Epithelial cell of proximal tubule (primary cell): ENCODE measurements at places on chromosomes 6 and 20.

- DNase-seq = no peak
Measured at GRCh38 chr20:38034961-38035360, 1.4 kb downstream of the RPRD1B start.

DNA sequence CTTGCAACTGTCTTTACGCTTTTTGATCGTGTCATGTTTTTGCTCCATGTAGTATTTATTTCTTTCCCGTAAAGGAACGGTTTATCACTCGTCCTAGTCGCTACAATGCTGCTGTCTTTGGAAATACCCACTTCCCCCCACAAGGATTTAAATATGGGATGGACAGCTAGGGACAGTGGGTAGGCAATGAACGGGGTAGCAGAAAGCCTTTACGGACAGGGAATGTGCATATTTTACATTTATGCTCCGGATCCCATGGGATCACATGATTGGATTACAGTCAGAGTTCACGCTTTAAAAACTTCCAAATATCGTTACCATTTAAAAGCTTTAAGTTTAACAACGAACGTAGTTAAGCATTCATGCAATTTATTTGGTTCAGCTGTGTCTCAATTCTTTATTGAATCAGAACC lies 1.2 kb downstream of the HIVEP1 start:
- DNase-seq = no peak

DNA sequence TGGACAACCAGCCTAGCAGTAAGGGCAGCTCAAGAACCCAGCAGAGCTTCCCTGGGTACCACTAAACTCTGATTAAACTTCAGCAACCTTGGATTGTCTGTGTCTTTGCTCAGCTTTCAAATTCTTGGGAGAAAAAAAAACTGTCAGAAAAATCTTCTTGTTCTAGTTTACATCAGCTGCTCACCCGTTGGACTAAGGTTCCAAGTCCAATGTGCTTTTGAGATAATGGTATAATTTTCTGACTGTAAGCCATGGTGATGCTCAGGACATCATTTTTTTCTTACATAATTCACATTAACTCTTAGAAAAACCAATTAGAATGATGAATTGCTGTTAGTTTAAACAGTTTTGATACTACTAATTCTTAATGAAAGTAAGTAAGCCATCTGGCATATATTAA lies 145.8 kb downstream of the COL9A1 start:
- no peak for DNase-seq

- DNase-seq = no peak
Measured at GRCh38 chr6:128560966-128561365, 40.6 kb upstream of the PTPRK start.

- DNase-seq = no peak
Measured at GRCh38 chr6:56795466-56796195, 152.9 kb upstream of the DST start.

GRCh38 chr20:64176551-64176950 lies 12.3 kb downstream of the MYT1 start:
- DNase-seq = no peak

DNA sequence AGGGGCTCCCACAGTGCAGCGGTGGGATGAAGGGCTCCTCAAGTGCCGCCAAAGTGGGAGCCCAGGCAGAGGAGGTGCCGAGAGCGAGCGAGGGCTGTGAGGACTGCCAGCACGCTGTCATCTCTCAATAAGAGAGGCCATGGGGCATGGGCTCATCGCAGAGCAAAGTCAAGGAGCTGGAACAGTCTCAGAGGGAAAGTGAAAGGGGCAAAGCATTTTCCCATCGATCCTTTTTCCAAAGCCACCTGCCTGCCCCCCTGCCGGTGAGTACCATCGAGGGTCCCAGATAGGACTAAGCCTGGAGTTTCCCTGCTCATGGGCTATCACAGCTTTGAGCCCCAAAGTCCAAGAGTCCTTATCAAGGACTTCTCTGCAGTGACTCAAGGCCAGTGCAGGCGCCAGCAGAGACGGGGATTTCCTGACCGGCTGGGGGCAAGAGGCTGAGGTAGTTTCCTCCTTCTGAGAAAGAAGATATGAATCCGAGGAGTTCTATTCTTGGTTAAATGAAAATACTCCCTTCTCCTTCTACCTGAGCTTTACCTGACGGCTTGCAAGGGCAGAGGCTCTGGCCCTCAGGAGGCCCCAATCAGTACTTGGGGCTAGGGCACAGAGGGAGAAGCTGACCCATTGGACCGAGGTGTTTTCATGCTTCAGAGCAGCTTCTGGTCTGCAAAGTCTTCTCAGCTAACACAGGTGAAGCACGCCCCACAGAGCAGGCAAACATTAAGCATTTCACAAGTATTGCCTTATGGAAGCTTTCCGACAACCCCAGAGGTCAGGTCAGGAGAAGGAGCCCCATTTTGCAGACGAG lies 22.6 kb downstream of the ETV7 start:
- peak; percentile 30 for DNase-seq

DNA sequence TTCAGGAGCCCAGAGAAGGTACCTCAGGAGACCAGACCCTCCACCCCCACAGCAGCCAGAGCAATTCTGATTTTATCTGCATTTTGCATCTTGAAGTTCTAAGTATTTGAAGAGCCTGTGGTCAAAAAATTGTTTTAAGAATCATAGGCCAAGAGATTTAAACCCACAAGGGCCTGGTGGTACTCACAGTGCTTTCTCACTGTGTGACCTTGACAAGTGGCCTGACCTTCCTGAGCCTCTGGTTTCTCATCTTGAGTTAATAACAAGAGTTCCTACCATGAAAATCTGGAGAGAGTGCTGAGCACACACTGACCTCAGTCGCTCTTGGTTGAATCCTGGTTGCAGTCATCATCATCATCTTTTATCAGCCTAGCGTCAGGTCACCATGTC lies 45.4 kb upstream of the ID1 start:
- DNase-seq = no peak

DNA sequence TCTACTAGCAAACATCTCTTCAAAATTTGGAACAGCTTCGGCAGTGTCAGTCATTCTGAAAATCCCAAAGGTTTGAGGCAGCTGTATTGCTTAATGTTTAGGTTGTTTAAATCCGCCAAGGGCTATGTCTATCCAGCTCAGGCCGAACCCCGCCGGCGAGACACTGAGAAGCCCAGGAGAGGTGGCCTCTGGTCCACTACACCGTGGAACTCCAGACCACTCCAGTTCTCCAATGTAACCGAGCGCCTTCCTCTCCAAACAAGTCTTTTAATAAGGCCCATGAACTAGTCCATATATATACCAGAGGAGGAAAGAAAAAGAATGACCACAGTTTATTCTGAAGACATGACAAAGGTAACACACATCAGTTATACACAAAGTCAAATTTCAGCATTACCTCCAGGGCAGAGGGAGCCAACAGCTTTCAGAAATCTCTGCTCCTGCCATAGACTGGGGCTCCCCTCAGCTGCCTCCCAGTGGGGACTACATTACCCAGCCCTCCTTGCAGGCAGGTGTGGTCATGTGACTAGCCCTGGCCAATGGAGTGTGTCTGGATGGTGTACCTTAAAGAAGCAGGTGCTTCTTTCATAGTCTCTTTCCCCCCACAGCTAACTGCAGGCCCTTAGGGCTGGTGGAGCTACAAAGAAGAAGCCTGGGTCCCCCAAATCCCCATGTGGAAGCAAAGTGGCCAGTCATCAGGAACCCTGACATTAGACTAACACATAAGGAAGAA lies at the start of gene RAMACL:
RAMACL (minus strand) TSS at position 255 of the 733 bp plus-strand sequence; CDS start at position 54, 201 bp downstream.
- DNase-seq = no peak

GRCh38 chr6:5006222-5006621 lies 2.4 kb upstream of the RPP40 start:
- DNase-seq = no peak

DNA sequence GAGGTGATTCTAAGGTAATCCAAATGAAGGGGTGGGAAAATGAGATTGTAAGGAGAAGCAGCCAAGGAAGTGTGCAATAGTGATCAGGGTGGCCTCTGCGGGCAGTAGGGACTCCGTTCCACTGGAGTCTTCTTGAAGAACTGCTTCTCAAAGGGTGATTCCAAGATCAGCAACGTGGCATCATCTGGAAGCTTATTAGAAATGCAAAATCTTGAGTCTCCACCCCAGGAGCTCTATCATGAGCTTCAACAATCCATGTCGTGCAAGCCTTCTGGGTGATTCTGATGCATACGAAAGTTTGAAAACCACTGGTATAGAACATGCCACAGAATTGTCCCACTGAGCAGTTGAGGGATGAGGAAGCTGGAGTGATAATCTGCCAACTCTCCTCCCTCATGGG lies 31.4 kb downstream of the SCP2D1 start:
- no peak for DNase-seq

DNA sequence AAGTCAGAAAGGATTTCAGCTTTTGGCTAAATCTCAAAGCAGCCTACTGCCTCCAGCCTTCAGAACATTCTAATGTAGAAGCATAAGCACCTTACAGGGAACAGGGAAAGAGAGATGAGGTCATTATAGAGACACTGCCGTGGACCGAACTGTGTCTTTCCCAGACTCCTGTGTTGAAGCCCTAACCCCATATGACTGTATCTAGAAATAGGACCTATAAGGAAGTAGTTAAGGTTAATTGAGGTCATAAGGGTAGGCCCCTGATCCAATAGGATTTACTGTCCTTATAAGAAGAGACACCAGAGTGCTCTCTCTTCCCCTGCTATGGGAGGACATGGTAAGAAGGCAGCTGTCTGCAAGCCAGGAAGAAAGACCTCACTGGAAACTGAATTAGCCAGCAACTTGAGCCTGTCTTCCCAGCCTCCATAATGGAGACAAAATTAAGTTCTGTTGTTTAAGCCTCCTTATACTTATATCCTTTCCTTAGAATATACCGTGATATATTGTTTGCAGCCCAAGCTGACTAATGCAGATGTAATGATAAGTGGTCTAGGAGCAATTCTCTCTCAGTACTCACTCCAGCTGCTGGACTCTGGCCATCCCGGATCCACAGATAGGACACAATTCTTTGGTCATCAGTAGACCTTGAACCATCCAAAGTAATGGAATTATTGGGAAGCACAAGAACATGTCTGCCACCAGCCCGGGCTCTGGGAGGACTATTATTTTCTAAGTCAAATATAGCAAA lies 71.4 kb downstream of the ALDH5A1 start:
- DNase-seq = no peak

DNA sequence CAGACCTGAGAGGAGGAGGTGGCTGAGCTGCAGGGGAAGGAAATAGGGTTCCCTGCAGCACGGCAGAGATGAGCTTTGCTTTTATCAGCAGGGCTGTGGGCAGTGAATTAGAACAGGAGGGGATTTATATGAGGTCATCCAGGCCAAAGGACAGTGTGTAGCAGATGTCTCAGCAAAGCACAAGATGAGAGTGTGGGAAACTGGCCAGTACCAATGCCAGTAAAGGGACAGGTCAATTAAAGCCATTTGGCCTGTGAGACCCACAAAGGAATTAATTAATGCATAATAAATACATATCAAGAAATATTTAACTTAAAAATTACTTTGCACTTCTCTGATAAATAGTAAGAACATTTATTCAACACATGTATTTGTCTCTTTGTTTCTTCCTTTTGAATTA lies at the start of gene DEFB119:
DEFB119 (minus strand) TSS at position 101 of the 400 bp plus-strand sequence. CDS start 107 bp downstream, outside the sequence.
- no peak for DNase-seq
